Kidney capillary endothelial cell (primary cell): ENCODE measurements at places on chromosomes 4 and X.

DNA sequence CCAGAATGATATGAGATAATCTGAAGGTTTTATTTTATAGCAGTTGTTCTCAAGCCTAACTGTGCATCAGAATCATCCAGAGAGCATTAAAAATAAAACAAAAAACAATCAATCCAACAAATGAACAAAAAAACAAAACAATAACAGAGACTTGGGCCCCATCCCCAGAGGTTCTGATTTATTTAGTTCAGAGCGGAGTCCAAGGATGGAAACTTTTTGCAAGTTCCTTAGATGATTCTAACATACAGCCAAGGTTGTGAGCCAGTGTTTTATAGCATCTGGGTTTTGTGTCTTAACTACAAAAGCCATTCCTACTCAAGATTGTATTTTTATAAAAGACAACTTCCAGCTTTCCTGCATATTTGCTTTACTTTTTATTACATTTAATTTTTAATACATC is 59.4 kb upstream of the GRPR start:
- no peak for DNase-seq

GRCh38 chr4:148327683-148328082 is 114.5 kb downstream of the NR3C2 start:
- DNase-seq, result no peak

DNA sequence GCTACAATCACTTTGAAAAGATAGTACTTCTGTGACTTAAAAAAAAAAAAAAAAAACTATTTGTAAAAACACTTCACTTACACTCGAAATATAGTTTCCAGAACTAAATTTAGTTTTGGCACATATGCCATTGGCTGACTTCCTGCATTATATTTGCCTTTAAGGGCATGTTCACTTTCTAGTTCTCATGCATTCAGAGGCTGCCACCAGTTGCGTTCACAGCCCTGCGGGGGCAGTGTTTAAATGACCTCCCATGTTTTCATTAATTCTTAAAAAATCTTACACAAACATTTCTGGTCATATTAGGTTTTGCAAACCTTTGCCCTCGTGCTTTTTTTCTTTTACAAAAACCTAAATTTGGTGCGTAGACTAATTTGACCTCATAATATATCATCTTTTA is 12.4 kb upstream of the ARHGAP6 start:
- DNase-seq, result no peak

DNA sequence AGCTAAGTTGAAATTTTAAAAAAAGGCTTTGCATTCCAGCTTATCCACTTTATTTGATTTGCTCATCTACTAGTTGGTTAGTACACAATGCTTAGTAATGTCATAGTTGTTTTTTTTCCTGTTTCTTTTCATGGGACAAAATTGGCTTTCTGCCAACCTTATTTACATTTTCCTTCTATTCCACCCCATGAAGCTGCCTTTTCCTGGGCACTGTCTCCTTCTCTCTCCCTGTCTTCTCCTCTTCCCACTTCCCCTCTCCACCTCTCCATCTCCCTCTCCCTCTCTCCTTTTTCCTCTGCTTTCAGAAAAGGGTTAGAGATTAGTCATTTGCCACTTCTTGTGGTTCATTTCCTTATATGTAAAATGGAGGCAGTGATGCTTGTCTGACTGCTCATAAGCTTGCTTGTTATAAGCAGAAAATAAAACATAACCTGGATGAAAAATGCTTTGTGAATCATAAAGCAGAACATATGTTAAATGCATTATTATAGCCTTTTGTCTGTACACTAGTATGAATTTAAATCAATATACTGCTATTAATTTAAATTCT is 181.9 kb downstream of the CEP135 start:
- DNase-seq, result peak; percentile 21

DNA sequence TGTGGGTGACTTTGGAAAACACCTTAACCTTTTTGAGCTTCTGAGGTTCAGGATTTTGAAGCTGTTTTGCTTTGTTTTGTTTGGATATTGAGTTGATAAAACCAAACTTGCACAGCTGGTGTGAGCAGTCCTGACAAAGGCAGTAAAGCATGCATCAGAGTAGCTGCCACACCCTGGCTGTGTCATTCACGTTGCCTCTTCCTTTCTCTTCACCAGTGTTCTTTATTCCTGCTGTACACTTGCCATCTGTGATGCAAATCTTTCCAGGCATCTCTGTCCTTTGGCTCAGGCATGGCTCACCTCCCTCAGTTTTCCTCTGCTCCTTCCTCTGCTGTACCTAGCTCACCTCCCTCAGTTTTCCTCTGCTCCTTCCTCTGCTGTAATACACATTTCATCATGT is 1850.2 kb upstream of the AGA start:
- no peak for DNase-seq
